ENCODE measurements at places on chromosomes 13 and 19. TPM values are rescaled to one million over a fixed set of nuclear protein-coding genes. Genes with fewer than 3 reads are reported as not detected.

The ZNF682 gene
- 4.1 TPM for total RNA-seq

The NTN5 gene
- not detected for total RNA-seq

The ACER1 gene
- total RNA-seq, result 135 TPM

The CERS1 gene
- 0.39 TPM for total RNA-seq

Data from lower leg skin (tissue), 4 donors.